ENCODE measurements at places on chromosomes 5 and 9.

- no peak for DNase-seq
These were observed 824.0 kb upstream of the ARRDC3 start for GRCh38 chr5:92207151-92207550.

DNA sequence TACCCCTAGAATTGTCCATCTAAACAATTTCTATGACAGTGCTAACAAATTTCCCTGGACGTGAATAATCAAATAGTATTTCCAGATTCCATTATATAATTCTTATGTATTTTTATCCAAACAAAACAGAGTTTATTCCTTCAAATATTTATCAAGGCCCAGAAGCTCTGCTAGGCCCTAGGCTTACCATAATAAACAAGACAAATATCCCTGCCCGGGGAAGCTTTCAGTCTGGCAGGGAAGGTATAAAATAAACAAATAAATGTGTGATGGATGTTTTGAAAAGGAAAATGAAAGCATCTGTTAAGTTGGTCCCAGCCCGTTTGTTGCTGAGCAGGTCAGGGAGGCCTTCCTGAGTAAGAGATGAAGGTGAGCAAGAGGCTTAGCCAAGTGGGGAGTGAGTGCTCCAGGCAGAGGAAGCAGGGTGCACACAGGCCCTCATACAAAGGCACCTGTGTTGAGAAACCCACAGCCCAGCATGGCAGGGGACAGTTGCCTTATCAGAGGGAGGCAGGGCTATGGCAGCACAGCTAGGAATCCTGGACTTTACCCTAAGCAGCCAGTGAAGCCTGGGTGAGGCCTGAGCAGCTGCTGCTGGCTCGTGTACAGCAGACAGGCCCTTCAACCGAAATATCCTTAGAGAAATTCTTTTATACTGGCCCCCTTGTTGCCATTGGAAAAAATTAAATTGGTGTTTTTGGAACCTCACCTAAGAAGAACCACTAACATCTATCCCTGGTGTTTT, 7.7 kb upstream of the SLC35D2 start:
- no peak for DNase-seq

GRCh38 chr9:5671711-5672353, 42.9 kb downstream of the RIC1 start:
- no peak for DNase-seq

GRCh38 chr9:83920469-83920926, 734 bp downstream of the KIF27 start:
- no peak for DNase-seq

DNA sequence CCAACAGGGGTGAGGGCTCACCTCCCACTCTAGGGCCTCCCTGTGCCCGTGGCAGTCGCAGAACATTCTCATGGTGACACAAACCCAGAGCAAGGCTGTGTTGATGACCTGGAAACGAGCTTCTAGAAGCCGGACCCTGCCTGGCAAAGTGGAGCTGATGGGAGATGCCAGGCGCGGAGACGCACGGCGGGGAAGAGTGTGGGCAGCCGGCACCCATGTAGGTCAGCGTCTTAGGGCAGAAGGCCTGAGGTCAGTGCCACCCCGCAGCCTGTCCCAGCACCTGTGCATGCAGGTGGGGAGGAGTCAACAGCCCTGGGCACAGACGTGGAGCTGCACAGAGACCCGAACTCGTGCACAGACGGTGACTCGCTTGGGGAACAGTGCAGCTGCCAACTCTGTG, 5.4 kb downstream of the SLC6A18 start:
- no peak for DNase-seq

DNA sequence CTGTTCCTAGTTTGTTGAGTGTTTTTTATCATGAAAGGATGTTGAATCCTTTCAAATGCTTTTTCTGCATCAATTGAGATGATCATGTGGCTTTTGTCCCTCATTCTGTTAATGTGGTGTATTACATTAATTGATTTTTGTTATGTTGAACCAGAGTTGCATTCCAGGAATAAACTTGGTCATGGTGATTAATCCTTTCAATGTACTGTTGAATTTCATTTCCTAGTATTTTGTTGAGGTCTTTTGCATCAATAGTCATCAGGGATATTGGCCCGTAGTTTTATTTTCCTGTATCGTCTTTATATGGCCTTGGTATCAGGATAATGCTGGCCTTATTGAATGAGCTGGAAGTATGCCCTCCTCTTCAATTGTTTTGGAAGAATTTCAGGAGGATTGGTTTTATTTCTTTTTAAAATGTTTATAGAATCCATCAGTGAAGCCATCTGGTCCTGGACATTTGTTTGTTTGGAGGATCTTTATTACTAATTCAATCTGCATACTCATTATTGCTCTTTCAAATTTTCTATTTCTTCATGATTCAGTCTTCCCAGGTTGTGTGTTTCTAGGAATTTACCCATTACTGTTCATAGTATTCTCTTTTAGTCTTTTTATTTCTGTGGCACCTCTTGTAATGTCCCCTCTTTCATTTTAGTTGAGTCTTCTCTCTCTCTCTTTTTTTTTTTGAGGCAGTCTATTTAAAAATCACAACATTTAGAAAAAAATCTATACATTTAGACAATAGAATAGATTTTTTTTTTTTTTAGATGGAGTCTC, 32.1 kb downstream of the FGD3 start:
- DNase-seq, result no peak

- no peak for DNase-seq
These were observed 1.5 kb upstream of the CFAP77 start for GRCh38 chr9:132408521-132408920.

DNA sequence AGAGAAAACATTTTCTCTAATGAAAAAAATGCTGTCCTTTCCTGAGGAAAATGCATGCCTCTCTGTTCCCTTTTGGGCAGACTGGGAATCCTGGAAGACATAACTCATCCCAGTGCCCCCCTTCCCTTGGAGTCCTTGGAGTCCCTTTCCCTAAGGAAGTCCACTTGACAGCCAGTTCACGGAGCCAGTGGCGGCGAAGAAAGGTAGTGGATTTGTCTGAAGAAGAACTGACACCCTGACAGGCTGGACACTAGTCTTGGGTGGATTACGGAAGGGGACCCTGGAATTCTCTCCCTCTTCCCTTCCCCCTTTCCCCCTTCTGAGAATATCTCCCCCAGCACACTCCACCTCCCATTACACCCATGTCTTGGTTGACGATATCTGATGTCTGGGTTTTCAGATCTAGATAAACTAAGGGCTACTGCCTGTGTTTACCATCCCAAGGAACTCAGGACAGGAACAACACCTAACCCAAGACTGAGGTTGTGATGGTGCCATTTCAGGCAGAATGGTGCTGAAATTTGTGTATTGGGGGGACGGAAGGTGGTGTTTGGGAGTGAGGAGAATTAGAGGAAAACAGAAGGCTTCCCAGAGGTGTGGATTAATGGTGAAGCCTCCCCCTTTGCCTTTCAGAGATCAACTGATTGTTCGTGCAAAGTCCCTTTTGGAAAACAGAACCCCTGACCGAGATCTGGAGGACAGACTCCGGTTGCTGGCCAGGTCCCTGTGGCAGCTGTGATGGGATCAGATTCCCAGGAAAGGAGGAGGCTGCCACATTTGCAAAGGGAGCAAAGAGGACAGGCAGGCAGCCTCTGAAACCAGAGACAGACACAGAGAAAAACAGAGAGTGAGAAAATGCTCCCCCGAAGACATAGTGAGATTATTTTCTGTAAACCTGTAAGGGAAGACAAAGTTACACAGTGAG, 704 bp downstream of the SPARC start:
- DNase-seq, result no peak

- DNase-seq, result no peak
These were observed 25.2 kb downstream of the SHC3 start for GRCh38 chr9:89153232-89154017.

DNA sequence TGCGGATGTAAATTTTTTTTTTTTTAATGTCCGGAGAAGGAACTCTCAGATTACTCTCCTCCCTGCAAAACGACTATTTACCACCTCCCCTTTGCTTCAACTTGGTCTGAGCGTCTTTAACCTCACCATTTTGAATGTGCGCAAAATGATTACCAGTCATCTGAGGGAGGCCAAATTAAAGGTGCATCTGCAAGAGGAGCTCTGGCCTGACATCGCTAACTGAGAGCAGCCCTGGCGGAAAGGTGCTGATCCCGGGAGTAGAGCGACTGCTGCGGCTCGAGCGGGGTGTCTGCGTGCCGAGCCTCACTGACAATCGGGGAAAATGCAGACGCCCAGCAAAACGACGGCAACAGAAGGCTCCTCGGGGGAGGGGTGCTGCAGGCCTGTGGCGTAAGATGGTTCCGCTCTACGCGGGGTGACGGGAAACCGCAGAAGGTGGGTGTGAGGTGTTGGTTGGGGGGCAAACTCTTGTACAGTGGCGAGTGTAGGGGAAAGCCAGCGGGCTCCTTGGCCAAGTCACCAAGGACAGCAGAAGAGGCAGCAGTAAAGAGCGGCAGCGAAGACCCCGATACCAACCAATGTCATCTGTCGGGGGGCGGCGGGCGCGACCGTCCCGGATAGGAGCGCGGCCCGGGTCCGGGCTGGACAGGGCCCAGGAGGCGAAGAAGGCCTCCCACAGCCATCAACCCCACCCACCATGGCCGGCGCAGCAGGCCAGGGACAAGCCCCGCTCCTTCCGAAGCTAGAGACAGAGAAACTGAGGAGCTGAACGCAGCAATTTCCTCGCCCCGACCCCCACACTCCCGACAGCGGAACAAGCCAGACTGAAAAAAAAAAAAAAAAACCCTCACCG, 557 bp downstream of the PJA2 start:
- DNase-seq, result peak; percentile 72

DNA sequence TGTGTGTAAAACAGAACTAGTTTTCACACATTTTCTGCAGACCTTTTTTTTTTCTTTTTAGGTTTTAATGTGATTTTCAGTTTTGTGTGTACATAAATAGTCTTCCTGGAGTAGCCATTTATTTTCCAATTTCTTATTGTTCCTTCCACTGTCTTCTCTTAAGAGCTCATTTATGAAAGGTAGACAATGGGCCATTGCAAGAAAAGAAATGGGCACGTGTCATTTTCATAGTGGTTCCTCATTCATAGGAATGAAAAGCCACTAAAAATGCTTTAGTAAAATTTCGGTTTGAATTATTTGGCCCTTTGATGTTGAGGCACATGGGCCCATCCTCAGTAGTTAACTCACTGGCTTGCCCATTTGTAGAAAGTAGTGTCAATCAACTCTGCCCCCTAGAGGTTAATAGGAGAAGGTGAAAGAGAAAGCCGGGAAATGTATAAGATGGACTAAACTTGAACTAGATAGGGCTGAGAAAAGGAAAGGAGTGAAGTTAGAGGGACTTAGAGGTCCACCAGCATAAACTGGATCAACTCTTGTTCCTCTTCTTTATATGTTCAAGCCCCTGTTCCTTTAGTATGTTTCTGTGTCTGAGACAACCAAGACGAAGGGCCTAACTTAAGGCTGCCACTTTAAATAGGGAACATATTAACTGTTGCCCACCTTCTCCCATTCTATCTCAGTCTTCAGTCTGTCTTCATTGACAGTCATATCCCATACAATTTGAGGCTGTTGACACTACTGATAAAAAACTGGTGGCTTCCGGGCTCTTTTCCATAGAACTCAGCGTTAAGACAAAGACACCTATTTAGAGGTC, 72.6 kb downstream of the SMARCA2 start:
- DNase-seq, result no peak

DNA sequence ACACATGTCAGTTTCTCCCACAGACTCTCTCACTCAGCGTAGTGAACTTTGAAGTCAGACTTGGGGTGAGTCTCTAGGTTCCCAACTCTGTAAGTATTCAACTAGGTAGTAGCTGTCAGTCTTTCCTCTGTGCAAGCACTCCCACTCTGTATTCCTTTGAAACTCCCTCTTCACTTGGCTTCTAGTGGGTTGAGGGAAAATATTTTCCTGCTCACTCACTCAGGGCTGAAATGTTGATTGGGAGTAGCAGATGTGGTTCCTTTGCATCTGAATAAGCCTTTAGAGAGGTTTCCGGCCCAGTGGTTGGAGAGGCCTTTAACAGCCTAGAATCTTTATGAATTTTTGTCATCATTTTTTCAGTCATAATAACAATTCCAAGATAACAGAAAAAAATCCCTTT, 18.1 kb upstream of the ARRDC3 start:
- DNase-seq, result no peak

DNA sequence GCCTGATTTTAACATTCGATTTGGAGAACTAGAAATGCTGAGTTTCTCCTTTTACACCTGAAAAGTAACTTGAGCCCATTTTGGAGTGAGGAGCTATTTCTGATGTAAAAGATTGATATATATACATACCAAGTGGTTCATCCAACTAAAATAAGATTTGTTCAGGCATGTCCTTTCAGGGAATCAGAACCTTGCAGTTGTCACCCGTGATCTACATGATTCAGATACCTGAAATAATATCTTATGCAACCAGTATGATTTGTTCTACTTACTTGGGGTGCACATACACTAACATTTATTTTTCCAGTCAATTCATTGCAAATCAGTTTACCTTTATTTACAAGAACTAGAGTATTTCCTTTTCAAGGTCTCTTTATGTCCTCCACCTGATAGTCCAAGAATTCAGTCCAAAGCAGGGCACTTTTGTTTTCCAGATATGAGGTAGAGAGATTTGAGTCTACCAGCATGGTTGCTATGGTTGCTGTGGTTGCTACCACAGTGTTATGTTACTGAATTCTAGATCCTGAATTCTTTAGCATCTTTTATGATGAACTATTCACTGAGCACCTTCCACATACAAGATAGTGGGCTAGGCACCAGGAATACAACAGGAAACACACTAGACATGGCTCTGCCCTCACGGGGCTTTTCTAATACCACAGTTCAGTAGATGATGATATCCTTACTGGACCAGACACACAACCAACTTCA, 49.3 kb downstream of the CCL28 start:
- DNase-seq, result no peak

GRCh38 chr5:135833961-135834638, 363 bp upstream of the SLC25A48 start:
- no peak for DNase-seq

DNA sequence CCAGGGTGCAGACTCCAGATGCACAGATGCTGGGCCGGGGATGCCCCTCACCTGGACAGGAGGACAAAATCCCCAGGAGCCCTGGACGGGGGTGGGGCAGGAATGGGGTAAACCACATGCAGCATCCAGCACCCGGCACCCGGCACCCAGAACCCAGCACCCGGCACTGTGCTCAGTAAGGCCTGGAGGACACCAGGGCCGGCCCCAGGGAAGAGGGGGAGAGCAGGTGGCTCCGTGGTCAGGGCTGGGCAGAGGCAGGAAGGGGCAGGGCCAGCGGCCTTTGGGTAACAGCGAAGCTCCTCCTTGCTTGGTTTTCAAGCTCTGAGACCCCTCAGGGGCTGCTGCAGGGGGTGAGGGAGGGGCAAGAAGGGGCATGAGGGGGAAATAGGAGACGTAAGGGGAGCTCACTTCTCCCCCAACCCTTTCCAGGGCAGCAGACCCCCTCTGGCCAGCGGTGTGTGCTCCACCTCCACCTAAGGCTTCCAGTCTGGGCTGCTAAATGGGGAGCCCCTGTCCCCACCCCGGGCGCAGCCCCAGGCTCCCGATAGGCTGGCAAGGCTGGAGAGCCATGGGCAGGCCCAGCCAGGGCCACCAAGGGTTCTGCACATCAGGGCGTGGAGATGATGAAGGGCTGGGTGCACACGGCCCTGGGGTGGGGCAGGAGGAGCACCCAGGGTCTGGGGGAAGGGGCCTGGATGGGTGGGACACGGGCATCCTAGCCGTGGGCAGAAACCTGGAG, 17.8 kb upstream of the SLC6A19 start:
- no peak for DNase-seq

- DNase-seq, result no peak
These were observed 605.6 kb downstream of the MTRR start for GRCh38 chr5:8474569-8474930.

- no peak for DNase-seq
These were observed 32.1 kb downstream of the MTMR12 start for GRCh38 chr5:32280656-32281081.

- no peak for DNase-seq
These were observed 88.2 kb upstream of the BASP1 start for GRCh38 chr5:17129093-17129849.
